ENCODE measurements at places on chromosomes 16 and 17.

DNA sequence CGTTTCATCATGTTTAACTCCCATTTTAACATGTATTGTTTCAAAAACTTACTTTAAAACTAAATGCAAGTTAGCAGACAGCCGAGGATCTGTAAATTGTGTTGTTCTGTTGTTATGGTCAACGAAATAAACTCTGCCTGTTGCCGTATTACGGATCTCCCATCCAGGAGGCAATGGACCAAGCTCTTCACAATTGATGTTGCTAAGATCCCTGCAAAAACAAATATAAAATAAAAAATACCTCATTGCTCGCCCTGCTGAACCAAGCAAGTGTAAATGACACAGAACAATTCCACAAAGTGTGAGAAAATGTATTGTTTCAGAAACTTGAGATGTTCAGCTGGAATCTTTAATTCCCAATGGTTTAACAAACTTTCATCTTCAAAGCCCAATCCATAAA, 65.0 kb downstream of the CEP95 start:
- H3K36me3 ChIP-seq = peaks cover 52% of the 10 kb centered on the region
- H3K27me3 ChIP-seq = no peaks in the 10 kb centered on the region
- H3K27ac ChIP-seq = no peak overlapping the region
- H3K4me1 ChIP-seq = no peaks in the 10 kb centered on the region
- DNase-seq = no peak
- H3K4me3 ChIP-seq = no peak overlapping the region

DNA sequence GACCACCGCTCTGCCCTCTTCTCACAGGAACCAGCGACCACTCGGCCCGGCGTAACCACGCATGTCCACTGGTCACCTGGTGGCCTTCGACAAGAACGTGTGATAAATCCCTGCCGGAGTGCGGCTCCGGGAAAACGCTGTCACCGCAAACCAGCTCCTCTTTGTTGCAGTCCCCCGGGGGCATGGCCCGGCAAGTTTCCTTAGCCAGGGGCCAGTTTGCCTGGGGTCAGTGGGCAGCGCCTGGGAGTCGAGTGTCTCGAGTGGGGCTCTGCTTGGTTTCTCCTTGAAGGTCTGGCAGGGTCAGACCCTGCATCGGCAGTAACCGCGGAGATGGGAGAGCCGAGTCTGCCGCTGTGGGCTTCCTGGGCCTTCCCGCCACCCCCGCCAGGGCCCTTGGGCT, 52.5 kb downstream of the JPH3 start:
- no peak overlapping the region for H3K27ac ChIP-seq
- H3K4me1 ChIP-seq = no peaks in the 10 kb centered on the region
- no peaks in the 10 kb centered on the region for H3K36me3 ChIP-seq
- H3K4me3 ChIP-seq = no peak overlapping the region

DNA sequence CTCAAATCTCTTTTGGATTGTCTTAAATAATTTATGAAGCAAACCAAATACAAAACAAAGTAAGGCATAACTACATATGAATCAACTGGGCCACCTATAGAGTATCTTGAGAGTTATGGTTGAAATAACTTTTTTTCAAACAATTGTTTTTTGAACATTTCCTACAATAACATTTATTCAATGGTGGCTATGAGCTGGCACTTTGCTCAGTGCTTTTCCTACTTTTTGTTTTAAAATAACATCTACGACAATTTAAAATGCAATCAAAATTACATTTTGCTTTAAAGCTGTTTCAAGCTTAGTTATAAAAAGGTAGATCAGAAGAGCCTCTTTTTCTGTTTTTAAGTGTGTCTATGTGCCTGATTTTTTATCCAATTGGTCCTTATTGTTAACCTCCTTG, 83.8 kb downstream of the SNX11 start:
- H3K4me3 ChIP-seq = no peak overlapping the region
- no peak for DNase-seq
- no peaks in the 10 kb centered on the region for H3K4me1 ChIP-seq
- H3K27me3 ChIP-seq = no peaks in the 10 kb centered on the region
- H3K27ac ChIP-seq = no peak overlapping the region

DNA sequence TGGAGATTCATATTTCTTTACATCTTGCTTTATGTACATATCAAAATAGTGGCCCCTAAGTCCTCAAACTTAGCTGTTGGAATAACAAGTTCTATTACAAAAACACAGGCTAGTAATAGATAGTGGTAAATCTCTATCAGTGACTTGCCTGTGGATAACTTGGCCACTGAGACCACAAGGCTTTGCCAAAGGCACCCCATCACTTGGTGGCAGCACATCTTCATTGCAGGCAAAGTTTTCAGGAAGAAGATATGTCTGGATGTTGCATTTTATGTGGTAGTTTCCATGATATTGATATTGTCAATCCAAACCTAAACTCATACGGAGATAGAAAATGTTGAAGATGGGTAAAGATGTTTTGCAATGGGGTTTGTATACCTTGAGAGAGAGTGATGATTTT, 58.5 kb downstream of the KNOP1 start:
- no peaks in the 10 kb centered on the region for H3K4me1 ChIP-seq
- H3K36me3 ChIP-seq = peaks cover 43% of the 10 kb centered on the region
- H3K27ac ChIP-seq = no peak overlapping the region
- no peaks in the 10 kb centered on the region for H3K27me3 ChIP-seq
- H3K4me3 ChIP-seq = no peak overlapping the region

DNA sequence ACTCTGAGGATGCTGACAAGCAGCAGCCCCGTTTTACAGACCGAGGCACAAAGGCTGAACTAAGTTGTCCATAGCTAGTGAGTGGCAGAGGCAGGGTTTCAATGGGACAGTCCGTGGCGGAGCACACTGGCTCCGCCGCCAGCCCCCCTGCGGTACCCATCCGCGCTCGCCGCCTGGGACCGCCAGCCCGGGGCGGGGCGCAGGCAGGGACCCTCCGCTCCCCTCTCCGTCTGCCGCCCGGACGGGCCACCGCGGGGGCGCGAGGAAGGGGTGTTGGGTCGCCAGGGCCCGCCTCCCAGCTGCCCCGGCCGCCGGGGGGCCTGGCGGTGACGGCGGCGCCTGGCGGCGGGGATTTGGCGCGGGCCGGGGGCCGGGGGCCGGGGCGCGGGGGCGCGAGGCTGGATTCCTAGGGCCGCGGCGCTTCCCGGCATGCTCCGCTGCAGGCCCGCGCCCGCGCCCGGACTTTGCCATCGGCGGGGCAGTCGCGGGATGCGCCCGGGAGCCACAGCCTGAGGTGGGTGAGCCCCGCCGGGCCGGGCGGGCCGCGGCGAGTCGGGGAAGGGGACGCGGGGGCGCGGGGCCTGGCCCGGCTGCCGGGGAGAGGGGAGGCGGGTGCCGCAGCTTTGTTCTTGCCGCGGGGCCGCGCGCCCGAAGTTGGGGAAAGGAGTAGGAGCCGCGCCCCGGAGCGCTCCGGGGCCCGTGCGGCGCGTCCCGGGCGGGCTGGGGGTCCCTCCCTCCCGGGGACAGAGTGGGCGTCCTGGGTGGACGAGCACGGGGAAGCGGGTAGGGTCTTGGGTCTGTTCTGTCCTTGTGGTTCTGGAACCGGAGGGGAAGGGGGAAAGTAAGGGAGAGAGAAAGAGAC, at the start of gene TMEM98:
Gene TMEM98 (plus strand): TSS at position 430 of the 862 bp plus-strand sequence. CDS start 3,376 bp downstream, outside the sequence.
- H3K36me3 ChIP-seq = no peaks in the 10 kb centered on the region
- H3K4me1 ChIP-seq = no peaks in the 10 kb centered on the region
- H3K4me3 ChIP-seq = peak within 1 kb of the TSS; percentile 94
- DNase-seq = peak; percentile 59

DNA sequence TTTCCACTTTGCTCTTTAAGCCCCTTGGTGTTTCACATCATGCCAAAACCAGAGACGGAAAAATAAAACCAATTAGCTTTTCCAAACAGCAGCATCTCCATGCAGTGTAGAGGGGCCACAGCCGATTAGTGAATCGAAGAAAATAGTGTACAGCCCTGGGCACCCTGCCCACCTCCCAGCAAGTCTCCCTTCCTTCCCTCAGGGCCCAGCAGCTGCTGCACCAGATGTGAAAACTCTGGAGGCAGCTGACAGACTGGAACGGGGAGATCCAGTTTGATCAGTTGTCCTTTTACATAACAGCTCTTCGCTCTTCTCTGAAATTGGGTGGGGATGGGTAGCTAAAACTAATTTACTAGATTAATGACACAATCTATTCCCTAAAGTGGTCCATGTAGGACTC, 19.3 kb downstream of the TMEM11 start:
- H3K36me3 ChIP-seq = no peaks in the 10 kb centered on the region
- no peak overlapping the region for H3K4me3 ChIP-seq
- H3K27me3 ChIP-seq = no peaks in the 10 kb centered on the region
- no peak for DNase-seq
- H3K4me1 ChIP-seq = no peaks in the 10 kb centered on the region
- no peak overlapping the region for H3K27ac ChIP-seq

- peak overlapping the region; percentile 59 for H3K27ac ChIP-seq
- H3K36me3 ChIP-seq = no peaks in the 10 kb centered on the region
- DNase-seq = peak; percentile 61
Measured at GRCh38 chr17:75011401-75012095, 922 bp upstream of the MRPL58 start.

- H3K36me3 ChIP-seq = no peaks in the 10 kb centered on the region
- no peak overlapping the region for H3K27ac ChIP-seq
- no peaks in the 10 kb centered on the region for H3K4me1 ChIP-seq
- no peak overlapping the region for H3K4me3 ChIP-seq
- H3K27me3 ChIP-seq = no peaks in the 10 kb centered on the region
Measured at GRCh38 chr16:82119405-82119804, 50.6 kb downstream of the MPHOSPH6 start.

GRCh38 chr17:73549841-73550430, 94.3 kb downstream of the SDK2 start:
- H3K27me3 ChIP-seq = no peaks in the 10 kb centered on the region
- H3K27ac ChIP-seq = no peak overlapping the region
- no peak overlapping the region for H3K4me3 ChIP-seq

DNA sequence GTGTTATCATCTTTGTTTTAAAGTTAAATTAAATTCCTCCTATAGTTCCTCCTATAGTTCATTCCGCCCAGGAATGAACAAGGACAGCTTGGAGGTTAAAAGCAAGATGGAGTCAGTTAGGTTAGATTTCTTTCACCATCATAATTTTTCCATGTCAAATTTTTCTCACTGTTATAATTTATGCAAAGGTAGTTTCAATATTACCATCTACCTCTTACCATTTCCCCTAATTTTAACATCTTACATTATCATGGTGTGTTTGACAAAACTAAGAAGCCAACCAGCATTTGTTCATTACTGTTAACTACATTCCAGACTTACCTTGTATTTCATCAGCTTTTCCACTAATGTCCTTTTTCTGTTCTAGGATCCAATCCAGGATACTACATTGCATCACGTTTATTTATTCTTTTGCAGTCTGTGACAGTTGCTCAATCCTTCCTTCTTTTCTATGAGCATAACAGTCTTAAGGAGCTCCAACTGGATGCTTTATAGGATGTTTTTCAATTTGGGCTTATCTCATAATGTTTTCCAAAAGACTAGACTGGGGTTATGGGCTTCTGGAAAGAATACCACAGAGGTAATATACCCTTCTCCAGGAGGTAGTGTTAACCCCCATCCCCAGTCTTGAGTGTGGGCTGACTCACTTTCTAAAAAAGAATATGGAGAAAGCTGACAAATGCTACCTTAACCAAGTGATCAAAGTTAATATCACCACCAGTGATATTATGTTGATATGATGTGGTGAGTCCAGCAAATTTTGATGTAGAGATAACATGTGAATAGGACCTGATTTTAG, 158.5 kb downstream of the PPM1E start:
- no peak overlapping the region for H3K27ac ChIP-seq
- no peak overlapping the region for H3K4me3 ChIP-seq
- H3K27me3 ChIP-seq = no peaks in the 10 kb centered on the region
- no peak for DNase-seq
- no peaks in the 10 kb centered on the region for H3K4me1 ChIP-seq
- no peaks in the 10 kb centered on the region for H3K36me3 ChIP-seq

GRCh38 chr17:44280392-44280937, 12.5 kb upstream of the SLC4A1 start:
- H3K4me3 ChIP-seq = no peak overlapping the region
- H3K27me3 ChIP-seq = no peaks in the 10 kb centered on the region
- peak overlapping the region; percentile 75 for H3K27ac ChIP-seq
- no peak for DNase-seq
- no peaks in the 10 kb centered on the region for H3K4me1 ChIP-seq

- H3K36me3 ChIP-seq = no peaks in the 10 kb centered on the region
- H3K27ac ChIP-seq = no peak overlapping the region
- no peak overlapping the region for H3K4me3 ChIP-seq
- no peaks in the 10 kb centered on the region for H3K27me3 ChIP-seq
- no peaks in the 10 kb centered on the region for H3K4me1 ChIP-seq
- DNase-seq = no peak
Measured at GRCh38 chr17:11805952-11806351, 191.3 kb downstream of the ZNF18 start.

GRCh38 chr16:59634004-59634579, 900.0 kb upstream of the GOT2 start:
- DNase-seq = no peak
- no peaks in the 10 kb centered on the region for H3K4me1 ChIP-seq
- H3K27me3 ChIP-seq = no peaks in the 10 kb centered on the region
- no peak overlapping the region for H3K4me3 ChIP-seq
- H3K36me3 ChIP-seq = no peaks in the 10 kb centered on the region

DNA sequence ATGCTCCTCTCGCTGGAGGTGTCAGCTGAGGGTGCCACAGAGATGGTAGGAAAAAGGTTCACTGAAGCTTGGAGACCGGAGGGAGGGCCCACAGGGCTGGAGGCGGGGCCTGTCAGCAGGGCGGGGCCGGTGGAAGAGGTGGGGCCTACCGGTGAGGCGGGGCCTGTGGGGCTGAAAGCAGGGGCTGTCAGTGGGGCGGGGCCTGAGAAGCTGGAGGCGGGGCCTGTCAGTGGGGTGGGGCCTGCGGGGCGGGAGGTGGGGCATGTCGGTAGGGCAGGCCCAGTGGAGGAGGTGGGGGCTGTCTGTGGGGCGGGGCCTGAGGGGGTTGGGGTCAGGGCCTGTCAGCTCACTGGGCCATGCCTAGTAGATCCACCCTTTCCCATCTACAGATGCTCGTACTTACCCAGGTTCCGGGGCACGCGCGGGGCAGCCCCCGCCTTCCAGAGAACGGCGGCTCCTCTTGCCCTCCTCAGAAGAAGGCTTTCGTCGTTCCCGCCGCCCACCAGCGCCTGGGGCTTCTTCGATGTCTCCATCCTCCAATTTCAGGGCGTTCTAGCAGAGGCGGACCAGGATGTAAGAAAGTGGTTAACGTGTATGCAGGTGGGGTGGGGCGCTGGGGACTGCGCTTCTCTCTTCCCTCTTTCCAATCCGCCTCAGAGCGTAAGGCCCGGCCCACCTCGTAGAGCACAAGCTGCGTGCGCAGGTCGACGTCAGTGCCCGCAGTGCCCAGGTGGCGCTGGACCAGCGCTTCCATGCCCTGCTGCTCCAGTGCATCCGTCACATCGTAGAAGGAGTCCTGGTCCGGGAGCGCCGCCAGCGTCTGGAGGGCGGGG, 9.8 kb downstream of the TMEM208 start:
- peaks cover 70% of the 10 kb centered on the region for H3K36me3 ChIP-seq
- peak; percentile 63 for DNase-seq
- peaks cover 6% of the 10 kb centered on the region for H3K4me1 ChIP-seq
- H3K27ac ChIP-seq = no peak overlapping the region

- H3K36me3 ChIP-seq = no peaks in the 10 kb centered on the region
- no peak overlapping the region for H3K4me3 ChIP-seq
- no peaks in the 10 kb centered on the region for H3K27me3 ChIP-seq
- no peak overlapping the region for H3K27ac ChIP-seq
- H3K4me1 ChIP-seq = no peaks in the 10 kb centered on the region
Measured at GRCh38 chr16:48082516-48082915, 73.3 kb downstream of the ABCC12 start.

Measured in Peyer's patch (tissue), 4 donors.